ENCODE measurements at places on chromosomes 5 and 9.

DNA sequence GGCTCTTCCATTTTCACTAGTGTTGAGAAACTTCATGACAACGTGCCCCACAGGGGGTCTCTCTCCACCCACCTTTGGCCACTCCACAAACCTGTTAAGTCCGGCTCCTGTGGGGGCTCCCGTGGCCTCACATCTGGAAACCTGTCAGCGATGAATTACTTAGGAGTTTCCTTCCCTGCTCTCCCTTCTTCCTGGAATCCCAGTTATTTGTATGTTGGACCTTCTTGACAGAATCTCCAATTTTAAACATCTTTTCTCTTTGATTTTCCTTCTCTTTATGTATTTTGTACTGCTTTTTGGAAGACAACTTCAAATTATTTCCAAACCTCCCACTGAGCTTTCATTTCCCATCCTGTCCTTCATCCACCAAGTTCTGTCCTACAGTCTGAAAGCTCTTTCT, 55.1 kb upstream of the NRARP start:
- no peak for DNase-seq

DNA sequence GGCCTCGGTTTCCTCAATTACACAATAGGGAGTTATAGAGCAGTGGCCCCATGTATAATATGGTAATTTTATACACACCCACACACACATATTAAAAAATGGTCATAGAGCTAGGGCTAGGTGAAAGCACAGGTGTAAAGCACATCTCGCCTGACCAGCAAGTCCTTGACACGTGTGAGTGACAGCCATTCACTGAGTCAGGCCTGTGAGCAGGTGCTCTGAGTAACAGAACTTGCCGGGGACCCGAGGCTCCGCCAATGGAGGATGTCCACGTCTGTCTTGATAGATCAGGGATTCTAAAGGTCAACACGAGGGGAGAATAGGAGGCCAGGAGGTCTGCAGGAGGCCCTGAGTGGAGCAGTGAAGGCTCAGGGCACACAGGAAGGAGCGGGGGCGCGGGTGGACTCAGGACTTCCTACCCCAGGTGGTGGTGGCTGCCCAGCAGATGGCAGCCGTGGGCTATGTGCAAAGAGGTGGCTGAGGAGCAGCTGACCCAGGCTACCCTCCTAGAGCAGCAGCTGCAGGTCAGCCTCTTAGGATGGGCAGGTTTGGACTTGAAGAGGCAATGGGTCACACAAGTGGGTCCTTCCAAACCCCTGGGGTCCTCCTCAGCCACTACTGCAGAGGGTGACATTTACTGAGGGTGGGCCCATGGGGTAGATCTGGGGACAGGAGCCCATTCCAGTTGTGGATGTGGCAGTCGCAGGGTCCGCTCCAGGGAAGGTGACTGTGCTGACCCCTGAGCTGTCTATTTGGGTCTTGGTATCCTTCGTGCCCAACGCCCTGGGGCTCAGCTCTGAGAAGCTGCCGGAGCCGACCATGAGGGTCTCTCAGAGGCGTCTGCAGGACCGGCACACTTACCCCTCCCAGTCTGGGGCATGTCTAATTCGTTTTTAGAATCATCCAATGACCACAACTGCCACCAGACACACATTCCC, 45.9 kb downstream of the PRRT1B start:
- peak; percentile 78 for DNase-seq

- peak; percentile 28 for DNase-seq
These were observed 22.8 kb upstream of the LPCAT1 start for GRCh38 chr5:1546556-1546955.

DNA sequence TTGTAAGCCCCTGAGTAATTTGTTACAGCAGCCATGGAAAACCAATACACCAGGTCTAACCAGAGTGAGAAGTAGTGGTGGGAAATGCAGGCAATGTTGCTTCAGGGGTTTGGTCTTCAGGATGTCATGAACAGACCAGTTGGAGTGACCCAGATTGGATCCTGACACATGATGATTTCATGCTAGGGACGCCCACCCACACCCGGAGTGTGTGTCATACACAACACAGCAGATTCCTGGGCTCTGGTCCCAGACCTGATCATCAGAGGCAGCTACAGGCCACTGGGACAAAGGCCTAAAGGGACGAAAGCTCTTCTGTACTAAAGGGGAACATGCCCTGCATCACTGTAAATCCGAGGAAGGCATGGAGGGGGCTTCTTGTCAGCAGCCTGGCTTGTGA, 194.2 kb downstream of the NSG2 start:
- peak; percentile 7 for DNase-seq

- no peak for DNase-seq
These were observed 9.8 kb upstream of the CRHBP start for GRCh38 chr5:76943006-76943405.

GRCh38 chr9:138064547-138064946, 187.0 kb downstream of the CACNA1B start:
- no peak for DNase-seq

DNA sequence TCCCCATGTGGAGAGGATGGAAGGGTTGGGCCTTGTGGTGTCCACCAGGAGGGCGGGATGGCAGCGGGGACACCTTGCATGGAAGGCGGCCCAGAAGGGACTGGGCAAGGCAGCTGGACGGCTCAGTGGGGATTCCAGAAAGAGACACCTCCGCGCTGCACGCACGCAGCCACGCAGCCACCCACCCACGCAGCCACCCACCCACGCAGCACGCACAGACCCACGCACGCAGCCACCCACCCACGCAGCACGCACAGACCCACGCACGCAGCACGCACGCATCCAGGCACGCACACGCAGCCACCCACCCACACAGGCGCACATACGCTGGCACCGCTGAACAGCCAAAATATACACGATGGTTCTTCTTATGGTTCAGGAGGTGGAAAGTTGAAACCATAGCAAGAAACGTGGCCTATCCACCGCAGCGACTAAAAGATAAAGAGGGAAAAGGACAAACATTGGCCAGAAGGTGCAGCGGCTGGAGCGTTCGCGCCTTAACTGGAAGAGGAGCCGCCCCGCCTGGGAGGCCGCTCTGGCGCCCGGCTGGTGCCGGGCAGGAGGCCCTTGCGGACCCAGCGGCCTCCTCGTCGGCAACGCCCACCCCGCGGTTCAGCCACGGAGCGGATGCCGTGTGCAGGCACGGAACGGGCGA, 22.2 kb upstream of the EXOC3 start:
- DNase-seq, result no peak

GRCh38 chr5:139481122-139481533, 1.4 kb downstream of the STING1 start:
- no peak for DNase-seq

GRCh38 chr9:15867988-15868387, 315.1 kb downstream of the CCDC171 start:
- DNase-seq, result no peak

GRCh38 chr9:76101075-76101474, 210.6 kb downstream of the PCSK5 start:
- no peak for DNase-seq

GRCh38 chr5:120808135-120808534, 344.0 kb downstream of the PRR16 start:
- no peak for DNase-seq

DNA sequence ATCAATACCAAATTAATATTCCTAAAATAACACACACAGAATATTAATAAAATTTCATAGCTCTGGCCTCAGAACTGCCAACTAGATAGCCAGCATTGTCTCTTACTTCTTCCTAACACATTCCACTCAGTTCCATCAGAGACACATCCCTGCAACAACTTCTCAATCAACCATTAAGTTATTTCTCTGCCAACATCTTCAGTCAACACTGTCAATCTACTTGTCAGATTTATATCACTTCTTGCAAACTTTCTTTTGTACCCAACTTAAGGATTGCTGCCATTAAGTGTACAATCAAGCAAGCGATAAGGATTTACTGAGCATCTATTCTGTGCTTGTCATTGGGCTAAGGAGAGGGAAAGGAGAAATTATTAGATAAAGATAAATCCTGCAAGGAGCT, 50.8 kb downstream of the PLCXD3 start:
- no peak for DNase-seq

DNA sequence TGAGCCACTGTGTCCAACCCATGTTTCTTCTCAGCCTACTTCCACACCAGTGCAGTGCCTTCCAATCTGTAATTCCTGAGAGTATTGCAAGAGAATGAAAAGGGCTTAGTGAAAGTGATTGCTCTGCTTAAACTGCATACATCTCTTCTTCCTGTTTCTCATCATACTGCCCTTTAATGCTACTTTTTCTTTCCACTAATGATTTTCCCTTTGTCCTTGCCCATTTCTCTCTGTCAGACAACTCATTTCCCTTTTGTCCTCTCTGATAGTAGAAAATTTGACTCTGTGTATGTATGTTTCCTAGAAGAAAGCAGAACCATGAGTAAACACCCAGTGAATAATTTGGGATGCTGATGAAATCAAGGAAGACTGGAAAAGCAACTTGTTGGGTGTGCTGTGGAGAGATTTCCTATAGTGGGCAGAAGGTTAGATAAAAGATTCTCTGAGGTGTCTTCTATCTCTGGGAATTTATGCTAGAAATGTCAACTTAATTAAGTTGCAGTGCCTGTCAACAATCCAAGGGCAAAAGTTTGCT, 102.2 kb upstream of the CHD1 start:
- peak; percentile 49 for DNase-seq

DNA sequence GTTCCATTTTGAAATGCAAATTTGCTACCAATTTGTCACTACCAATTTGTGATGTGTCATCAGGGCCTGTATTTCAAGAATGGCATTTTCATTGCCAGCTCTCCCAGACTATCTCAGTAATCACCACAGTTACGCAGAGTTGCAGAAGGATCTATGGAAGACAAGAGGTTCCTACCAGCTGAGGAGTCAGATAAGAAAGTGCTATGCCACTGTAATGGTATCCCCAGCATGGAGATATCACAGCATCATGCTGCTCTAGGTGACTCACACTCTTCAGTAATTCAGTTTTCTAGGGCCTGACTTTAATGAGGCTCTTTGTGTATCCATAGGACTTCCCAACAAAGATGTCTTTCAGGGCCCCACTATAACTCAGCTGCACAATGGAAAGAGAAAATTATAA, 490.3 kb downstream of the ARHGEF28 start:
- no peak for DNase-seq

- DNase-seq, result no peak
These were observed 146.4 kb upstream of the ERCC6L2 start for GRCh38 chr9:95729046-95729445.

DNA sequence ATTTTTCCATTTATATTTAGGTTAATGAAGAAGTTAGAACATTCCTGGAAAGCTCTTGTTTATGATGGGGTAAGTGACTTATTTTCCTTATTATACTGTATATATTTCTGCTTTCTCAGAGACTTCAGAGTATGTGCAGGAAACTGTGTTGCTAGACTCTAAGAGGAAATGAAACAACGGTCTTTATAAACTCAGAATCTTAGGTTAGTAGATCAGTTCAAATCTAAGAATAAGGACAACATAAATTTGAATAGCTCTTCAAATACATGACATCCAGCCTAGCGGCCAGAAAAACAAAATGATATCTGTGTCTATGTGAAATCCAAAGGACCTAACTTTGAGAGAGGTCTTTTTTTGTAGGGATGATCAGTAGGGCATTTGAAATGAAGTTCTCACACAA, 94.3 kb downstream of the PRKACG start:
- no peak for DNase-seq

GRCh38 chr9:133340256-133340655, 4.3 kb upstream of the SURF6 start:
- DNase-seq, result no peak

GRCh38 chr5:3325972-3326840, 269.4 kb upstream of the IRX1 start:
- DNase-seq, result no peak

DNA sequence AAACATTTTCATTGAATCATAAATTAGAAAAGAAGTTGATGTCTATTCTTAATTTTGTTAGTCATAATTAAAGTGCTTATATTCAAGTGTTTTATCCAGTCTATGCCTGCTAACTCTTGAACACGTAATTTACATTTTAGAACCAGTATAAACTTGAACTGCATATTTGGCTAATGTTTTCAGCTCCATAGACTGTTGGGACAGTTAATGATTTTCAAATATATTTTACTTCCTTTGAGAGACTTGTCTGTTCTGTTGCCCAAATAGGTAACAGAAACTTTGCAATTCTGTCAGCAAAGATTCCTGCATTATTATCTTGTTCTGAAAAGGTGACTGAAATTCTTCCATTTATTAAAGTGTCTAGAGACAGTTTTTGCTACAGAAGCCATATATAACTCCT, 7.8 kb downstream of the ITGA2 start:
- no peak for DNase-seq

DNA sequence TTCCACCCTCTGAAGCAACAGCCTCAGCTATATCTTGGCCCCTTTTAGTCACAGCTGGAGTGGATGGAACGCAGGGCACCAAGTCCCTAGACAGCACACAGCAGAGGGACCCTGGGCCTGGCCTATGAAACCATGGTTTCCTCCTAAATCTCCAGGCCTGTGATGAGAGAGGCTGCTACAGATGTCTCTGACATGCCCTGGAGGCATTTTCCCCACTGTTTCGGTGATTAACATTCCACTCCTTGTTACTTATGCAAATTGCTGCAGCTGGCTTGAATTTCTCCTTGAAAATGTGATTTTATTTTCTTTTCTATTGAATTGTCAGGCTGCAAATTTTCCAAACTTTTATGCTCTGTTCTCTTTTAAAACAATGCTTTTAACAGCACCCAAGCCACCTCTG, 384.8 kb downstream of the PRR16 start:
- DNase-seq, result no peak

- DNase-seq, result no peak
These were observed 20.0 kb downstream of the SLC24A2 start for GRCh38 chr9:19768798-19769197.

DNA sequence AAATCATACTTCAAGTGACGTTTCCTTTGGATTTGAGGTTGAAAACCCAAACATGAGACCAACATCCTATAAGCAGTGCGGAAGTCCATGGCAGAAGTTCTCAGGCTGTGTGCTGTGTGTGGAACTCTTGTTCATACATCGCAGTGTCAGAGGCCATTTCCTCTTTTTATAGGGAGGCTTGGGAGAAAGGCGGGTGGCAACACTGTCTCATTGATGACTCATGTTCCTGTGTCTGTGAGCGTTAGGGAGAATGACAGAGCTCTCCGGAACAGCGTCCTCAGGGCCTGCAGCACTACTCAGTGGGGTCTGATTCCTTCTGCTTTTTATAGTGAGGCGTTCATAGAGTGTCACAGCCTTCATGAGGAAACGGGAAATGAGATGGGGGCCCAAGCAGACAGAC, 98.8 kb upstream of the BASP1 start:
- peak; percentile 100 for DNase-seq

GRCh38 chr9:135369412-135369990, 110.1 kb upstream of the PPP1R26 start:
- DNase-seq, result peak; percentile 36

Measured in PC-3 (cell line).